ENCODE measurements at places on chromosomes 7 and 10.

DNA sequence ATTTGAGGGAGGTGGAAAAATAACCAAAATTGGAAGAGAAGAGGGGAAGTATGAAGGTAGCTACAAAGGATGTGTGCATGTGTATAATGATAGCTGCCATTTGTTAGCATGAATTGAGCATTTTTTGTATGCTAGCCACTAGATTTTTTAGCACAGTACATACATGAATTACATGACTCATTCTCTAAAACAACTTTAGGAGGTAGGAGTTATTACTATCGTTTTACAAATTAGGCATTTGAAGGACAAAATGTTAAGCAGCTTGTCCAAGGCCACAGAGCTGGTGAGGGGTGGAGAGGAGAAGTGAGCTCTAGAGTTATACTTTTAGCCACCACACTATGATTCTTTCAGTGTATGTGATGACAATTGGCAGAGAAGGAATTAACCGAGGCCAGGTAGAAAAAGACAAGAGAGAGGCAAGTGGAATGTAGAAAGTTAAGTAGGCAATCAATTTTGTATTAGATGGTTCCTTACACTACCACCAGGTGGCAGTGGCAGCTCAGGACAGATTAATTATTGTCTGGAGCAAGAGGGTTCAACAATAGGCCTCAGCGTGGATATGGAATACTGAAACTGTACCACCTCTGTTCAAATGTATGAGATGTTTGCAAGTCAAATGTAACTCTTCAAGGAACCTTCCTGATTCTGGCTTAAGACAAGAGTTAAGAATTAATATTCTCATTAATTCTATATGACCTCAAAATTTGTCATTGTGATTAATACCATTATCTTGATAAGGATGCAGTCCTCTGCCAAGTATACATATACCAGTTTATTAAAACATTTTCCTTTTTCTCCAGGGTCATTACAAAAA is 128.0 kb downstream of the MBL2 start:
- DNase-seq = no peak

DNA sequence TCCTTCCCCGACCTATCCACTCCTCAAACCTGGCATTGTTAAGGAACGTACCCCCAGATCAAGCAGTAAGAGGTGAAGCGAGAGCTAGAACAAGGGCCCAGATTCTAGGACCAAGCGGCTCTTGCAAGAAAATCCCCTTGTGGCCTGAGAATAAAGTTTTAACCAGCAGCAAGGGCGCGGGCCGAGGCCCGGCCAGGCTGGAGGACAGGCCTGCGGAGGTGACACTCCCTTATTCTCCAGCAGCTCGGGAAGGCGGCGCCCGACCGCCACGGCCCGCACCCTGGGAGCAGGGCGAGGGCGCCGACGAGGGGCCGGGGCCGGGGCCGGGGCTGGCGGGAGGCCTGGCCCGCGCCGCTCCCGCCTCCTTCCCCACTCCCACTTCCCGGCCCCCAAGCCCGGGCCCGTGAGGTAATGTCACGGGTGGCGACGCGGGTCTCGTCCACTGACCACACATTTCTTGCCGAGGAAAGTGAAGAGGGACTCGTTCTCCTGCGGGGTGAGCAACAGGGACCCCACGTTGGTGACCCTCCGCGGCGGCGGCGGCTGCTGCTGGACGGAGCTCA is 551 bp downstream of the WASL start:
- DNase-seq = peak; percentile 73

DNA sequence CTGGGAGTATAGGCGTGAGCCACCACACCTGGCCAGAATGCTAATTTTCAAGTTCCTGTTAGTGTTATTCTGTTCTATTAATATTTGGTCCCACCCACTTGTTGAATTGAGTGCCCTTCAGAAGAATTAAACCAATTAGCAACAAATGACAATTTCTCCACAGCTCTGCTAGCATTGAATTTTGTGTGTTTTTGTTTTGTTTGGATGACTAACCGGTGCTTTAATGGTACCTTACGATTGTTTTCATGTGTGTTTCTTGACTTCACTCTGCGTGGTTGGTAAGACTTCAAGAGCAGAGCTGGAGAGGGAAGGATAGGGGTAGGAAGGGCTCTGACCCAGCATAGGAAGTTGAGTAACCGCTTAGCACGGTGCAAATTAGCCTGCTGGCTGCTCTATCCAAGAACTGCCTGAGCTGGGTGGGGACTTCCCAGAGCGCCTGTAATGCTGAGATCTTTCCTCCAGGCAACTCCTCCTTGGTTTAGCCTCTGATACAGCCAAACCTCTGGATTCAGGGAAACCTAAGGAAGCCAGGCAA is 4.6 kb downstream of the ARPC1B start:
- peak; percentile 59 for DNase-seq

- DNase-seq = no peak
Measured at GRCh38 chr10:25633542-25633941, 300.5 kb upstream of the MYO3A start.

GRCh38 chr7:114921631-114922025 is 266 bp upstream of the MDFIC start:
- peak; percentile 47 for DNase-seq

GRCh38 chr7:90213521-90213920 is 2.0 kb downstream of the STEAP2 start:
- DNase-seq = no peak

- no peak for DNase-seq
Measured at GRCh38 chr10:68428396-68429104, 21.5 kb upstream of the RUFY2 start.

DNA sequence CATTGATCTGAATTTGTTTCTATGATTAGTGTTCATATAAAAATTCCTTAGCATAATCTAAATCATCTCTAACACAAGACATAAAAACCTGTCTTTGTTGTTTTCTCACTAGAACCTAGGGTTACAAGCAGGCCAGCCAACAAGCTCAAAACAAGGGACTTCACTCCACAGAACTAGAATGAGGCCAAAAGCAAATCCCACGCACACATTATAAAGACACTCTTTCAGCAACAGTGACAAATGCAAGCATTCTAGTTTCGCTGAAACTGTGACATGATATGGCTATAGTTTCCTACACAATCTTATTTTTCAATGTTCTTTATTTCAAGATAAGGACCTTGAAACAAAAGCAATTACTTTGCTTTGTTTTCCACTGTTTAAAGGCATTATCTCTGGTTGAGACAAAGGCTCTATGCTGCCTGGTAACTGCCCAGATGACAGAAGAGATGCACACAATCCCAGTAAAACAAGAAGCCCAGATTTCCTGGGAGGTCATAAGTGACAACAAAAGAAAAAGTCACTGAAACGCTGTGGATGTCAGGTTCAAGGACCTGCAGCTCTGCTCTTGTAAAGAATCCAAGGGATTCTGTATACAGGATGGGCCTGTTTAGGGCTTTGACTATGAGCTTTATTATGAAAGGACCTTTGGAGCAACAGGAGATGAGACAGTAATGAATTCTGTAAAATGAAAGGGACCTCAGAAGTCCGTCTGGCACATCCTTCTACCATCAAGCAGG is 105.3 kb downstream of the SORCS1 start:
- no peak for DNase-seq

DNA sequence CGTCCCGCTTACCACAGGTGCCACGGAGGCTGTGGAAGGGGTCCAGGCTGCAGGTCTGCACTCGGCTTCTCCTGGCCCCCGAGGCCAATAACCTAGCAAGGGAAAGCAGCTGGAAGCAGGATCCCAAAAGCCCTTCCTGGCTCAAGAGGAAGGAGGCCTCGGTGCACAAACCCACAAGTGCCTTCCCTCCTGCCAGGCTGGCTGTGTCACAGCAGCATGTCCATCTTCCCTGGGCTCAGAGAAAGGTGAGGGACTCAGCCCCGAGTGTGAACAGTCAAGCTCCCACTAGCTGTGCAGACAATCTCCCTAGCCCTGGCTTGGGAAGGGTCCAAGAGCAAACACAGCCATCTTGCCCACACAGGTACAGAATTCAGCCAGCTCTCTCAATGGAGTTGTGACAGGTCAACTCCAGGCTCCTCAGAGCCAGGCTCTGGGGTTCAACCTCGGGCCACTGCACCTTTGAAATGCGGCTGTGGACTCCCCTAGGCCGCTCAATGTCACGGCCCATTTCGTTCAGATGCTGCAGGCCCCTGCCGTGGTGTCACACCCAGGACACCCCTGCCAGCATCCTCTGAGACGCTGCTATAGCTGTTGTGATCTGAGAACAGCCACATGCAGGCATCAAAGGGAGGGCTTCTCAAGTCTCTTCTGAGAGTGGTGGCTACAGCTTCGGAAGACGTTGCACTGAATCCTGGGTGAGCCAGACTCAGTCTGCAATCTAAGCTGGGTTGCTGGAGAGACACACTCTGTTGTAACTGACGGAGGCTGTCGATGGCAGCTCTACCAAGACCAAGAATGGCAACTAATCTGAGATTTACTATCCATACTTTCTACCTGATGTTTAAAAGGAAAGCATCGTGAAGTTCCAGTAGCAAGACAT is 137.9 kb downstream of the DIP2C start:
- DNase-seq = no peak

GRCh38 chr7:151790095-151790829 is 86.7 kb downstream of the PRKAG2 start:
- no peak for DNase-seq

- no peak for DNase-seq
Measured at GRCh38 chr7:1592299-1592871, 22.6 kb upstream of the PSMG3 start.

DNA sequence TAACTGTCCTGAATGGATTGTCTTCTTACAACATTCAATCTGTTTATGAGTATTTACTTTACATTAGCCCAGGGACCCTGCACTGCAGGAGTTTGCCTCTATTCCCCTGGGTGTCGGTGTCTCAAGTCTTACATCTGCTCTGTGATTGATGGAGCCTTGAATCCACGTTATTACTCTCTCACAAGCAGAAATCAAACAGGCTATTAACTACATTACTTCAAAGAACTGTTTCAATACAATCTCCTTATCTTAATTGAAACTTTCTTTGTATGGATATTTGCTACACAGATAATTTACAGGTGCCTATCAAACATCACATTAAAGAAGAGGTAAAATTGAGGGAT is 3.1 kb upstream of the ARID5B start:
- DNase-seq = no peak

DNA sequence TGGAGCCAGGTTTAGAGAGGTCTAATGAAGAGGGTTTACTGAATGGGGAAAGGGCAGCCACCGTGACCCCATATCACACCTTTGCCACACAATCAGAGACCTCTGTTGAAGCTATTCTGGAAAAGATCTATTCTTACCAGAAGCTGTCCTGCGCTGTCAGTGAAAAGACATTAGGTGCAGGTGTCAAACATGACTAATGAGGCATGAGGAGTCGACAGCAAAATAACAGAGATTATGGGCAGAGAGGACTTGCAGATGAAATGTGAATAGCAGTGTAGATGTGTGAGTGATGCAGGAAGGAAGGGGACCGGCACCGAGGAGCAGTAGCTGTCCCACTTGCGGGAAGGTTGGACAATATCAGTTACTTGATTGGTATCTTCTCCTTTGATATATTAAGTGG is 627.7 kb upstream of the GALNT17 start:
- DNase-seq = no peak

- DNase-seq = no peak
Measured at GRCh38 chr7:156503196-156503595, 137.4 kb upstream of the RNF32 start.

DNA sequence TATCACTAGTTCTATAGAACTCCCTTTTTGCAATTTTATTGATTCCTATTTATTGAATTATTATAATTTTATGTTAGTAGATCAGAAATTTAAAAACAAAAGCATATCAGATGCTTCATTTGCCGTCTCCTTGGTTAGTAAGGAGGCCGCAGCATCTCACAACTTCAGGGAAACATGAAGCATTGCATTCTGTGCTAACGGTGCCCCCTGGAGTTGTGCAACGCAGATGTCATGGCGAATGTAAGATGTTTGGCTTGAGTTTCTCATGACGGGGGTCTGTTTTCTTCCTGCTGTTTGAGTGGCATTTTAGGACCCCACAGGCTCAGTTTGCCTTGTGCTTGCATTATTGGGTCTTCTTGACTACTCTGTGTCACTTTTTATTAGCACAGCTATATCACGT is 124.8 kb downstream of the CNNM2 start:
- DNase-seq = no peak

GRCh38 chr10:110226926-110227641 is 19.7 kb downstream of the MXI1 start:
- DNase-seq = peak; percentile 89

- no peak for DNase-seq
Measured at GRCh38 chr10:13637303-13637856, 50.6 kb downstream of the PRPF18 start.

- DNase-seq = no peak
Measured at GRCh38 chr10:133442191-133442966, 11.4 kb upstream of the SCART1 start.

DNA sequence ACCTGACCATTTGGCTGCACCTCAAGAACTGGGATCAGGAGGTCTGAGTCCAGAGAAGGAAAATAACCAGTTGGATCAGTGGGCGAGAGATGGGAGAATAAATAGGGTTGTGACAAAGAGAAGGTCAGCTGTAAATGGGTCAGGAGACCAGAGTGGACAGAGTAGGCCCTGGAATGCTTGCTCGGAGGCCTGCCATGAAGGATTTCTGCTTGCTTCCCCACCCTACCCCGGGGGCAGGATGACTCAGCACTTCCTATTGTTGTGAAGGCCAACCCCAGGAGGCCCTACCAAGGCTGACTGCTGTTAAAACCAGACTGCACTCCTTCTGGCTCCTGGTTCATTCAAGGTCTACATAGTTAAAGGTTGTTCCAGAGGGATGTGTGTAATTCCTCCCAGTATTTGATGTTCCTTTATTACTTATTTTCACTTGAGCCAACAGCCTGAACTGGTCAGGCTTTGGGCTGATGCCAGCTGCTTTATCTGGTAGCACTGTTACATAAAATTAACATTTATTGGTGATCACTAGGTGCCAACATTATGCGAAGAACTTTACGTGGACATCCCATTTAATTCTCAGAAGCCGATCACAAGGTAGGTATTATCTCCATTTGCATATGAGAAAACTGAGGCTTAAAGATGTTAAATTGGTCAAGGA is 27.3 kb upstream of the IFRD1 start:
- DNase-seq = peak; percentile 37

GRCh38 chr10:90138844-90139243 is 437.5 kb downstream of the KIF20B start:
- no peak for DNase-seq

GRCh38 chr7:69778138-69778537 is 179.9 kb downstream of the AUTS2 start:
- no peak for DNase-seq

- no peak for DNase-seq
Measured at GRCh38 chr10:126252884-126253610, 135.2 kb downstream of the ADAM12 start.

GRCh38 chr10:7134448-7134847 is 276.4 kb downstream of the SFMBT2 start:
- no peak for DNase-seq

DNA sequence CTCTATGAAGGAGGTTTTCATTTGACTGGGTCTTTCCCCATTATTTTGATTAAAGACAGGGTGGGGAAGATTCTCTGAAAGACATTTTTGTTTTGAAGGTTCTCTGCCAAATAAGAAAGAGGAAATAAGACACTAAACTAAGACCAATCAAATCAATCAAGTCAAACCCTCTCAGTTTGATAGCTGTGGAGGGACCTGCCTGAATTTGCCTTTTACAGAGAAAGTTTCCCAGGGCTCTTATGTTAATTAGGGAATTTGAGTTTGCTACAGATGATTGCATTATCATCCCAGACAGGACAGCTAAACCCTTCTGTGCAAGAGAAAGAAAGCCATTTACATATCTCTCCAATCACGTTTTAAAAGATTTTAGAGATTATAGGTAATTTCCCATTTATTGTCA is 80.0 kb downstream of the CSTF2T start:
- DNase-seq = no peak

GRCh38 chr10:33917069-33917780 is 582.8 kb upstream of the NRP1 start:
- DNase-seq = no peak

GRCh38 chr10:45241865-45242520 is 73.4 kb downstream of the OR13A1 start:
- no peak for DNase-seq

Measured in mucosa of descending colon (tissue), 3 donors.